DMS 273 treated with DMSO at 0.1 percent for 48 hours (cell line): ENCODE measurements at places on chromosomes 16 and 17.

DNA sequence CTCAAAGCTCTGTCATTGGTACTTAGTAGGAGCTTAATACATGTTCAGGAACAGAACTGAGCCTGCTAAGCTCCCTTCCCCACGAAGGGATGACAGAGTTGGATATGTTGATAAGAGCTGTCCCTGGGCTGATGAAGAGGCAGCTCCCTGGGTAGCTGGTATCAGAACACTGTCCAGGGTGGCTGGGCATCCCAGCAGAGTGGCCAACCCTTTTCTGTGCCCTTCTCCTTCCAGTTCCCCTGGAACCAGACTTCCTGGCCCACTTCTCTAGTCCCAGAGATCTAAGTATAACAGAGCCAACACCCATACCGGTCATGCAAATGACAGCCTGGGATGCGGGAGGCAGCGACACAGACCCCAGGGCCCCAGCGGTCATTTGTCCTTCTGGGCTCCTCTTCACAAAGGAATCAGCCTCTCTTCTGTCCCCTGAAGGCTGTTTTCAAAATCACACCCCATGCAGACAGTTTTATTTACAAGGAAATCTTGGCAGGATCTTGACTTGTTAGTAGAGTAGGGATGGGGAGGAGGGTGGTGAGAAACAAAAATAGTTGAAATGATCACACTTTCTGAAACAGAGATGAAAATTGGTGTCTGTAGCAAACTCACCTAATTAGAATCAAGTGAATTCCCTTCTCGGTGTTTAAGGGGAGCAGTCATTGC is 1.4 kb upstream of the RHBDL3 start:
- DNase-seq, result no peak

GRCh38 chr16:84407588-84408313 is 39.4 kb downstream of the ATP2C2 start:
- DNase-seq, result no peak

DNA sequence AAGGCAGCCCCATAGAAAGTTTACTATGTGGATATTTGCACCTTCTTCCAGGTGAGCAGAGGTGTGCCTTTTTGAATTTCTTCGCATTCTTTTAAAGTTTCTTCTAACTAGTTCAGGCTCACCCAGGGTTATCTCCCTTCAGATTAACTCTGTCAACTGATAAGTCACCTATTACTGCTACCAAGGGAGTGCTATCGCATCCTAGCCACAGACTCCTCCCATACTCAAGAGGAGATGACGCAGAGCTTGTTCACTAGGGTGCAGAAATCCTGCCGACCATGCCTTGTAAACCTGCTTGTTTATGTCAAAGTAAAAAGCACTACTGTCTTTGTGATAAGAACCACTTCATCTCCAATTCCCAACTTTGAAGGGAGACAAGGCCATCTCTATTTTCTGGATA is 390.1 kb downstream of the RBFOX1 start:
- DNase-seq, result no peak

DNA sequence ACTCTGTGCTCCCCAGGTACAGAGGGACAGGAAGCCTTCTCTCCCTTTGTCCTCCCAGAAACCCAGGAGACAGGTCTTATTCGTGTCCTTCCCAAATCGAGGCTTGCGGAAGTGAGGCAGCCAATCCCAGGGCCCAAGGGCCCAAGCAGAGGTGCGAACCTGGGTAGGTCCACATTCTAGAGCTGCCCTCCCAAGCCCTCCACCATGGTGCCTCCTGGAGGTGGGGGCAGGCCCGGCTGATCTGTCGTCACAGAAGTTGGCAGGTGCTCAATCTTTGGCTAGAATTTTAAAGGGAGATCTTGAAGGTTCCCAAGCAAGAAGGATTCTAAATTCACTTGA is 21.5 kb downstream of the MRC2 start:
- DNase-seq, result no peak

GRCh38 chr17:74946641-74947040 is 10.9 kb downstream of the OTOP3 start:
- DNase-seq, result no peak

GRCh38 chr17:81481073-81481799 is 31.4 kb downstream of the ACTG1 start:
- no peak for DNase-seq

- no peak for DNase-seq
These were observed 16.2 kb downstream of the CHST4 start for GRCh38 chr16:71542377-71542776.

DNA sequence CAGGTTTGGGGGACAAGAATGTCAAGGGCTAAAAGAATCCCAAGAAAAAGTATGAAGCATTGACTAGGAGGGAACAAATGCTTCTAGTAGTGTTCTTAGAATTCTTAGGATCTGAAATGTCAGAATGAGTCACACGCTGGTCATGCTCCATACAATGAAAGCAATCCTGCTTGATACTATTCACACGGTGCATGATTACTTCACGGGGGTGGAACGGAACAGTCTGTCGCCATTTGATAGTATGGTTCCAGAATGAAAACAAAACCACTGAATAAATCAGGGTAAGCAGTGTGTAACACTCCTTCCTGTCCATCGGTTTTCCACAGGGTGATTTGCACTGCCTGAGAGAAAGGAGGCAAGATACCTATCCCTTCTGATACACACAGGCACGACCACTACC is 22.9 kb upstream of the YWHAE start:
- DNase-seq, result no peak

GRCh38 chr16:19844945-19845641 is 39.6 kb downstream of the GPRC5B start:
- peak; percentile 35 for DNase-seq

GRCh38 chr16:53829186-53829747 is 125.3 kb downstream of the FTO start:
- DNase-seq, result no peak

GRCh38 chr16:1816396-1817275 is 10.0 kb downstream of the HAGH start:
- DNase-seq, result no peak

DNA sequence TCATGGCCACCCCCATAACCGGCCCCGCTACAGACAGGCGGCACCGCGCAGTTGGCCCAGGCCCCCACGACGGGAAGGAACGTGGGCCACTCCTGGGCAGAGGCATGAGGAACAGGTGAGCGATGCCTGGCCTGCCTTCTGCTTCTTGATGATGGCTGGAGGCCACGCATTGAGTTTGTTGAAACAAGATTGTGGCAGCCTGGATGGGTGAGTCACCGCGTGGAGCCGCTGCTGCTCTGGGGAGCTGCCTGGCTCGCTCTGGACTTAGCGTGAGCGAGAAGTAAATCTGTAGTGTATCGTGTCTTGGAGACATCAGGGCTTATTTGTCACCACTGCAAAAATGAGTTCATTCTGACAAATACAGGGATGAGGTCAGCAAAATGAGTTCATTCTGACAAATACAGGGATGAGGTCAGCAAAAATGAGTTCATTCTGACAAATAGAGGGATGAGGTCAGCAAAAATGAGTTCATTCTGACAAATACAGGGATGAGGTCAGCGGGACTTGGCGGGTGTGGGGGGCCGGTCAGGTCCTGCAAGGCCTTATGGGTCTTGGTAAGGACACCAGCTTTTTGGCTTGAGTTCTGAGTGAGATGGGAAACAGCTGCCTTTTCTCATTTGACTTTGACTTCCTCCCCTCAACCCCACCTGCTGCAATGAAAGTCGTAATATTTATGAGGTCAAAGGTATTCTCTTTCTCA is 93.0 kb downstream of the SEC14L1 start:
- DNase-seq, result no peak

GRCh38 chr17:68505951-68506350 is 6.3 kb upstream of the PRKAR1A start:
- no peak for DNase-seq

DNA sequence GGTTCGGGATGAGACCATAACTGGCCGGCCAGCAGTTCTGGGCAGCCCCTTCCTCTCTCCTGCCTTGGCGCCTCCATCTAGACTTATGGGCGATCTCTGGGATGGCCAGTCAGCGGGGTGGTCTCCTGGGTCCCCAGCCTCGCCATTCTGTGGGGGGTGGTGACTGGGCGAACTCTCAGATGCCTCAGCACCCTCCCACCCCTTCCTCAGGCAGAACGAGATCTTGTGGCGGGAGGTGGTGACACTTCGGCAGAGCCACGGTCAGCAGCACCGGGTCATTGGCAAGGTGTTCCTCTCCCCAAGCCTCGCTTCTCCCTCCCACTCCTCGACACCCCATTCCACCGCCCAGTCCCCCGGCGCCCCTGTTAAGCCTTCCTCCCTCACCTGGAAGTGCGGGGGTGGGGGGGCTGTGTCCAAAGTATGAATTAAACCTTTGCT is 1.6 kb downstream of the HSF4 start:
- no peak for DNase-seq

GRCh38 chr17:72706396-72706981 is 386.0 kb downstream of the SLC39A11 start:
- no peak for DNase-seq

DNA sequence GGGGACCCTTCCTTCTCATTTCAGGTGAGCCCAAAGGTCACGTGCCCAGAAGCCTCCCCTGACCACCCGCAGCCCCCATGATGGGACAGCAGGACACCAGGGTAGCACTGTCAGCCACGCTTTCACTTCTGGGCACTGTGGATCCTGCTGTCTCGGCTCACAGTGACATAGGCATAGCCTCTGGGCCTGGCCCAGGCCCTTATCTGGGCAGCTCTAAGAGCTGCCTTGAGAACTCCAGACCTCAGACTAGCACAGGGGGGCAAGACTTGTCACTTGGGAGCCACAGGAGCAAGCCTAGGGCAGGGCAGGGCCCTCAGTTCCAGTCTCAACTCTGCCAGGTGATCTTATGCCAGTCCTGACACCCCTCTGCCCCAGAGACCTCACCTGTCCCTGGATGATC is 4.7 kb downstream of the NATD1 start:
- DNase-seq, result no peak

- peak; percentile 77 for DNase-seq
These were observed 471 bp upstream of the PRKAR1A start for GRCh38 chr17:68511671-68512246.

GRCh38 chr16:48547530-48547929 is 62.5 kb downstream of the N4BP1 start:
- no peak for DNase-seq

- DNase-seq, result no peak
These were observed 11.4 kb upstream of the ITPRIPL2 start for GRCh38 chr16:19102187-19102872.

GRCh38 chr16:6913566-6913965 is 419.1 kb upstream of the RBFOX1 start:
- DNase-seq, result no peak

GRCh38 chr17:73652886-73653480 is 8.7 kb upstream of the SDK2 start:
- DNase-seq, result no peak

DNA sequence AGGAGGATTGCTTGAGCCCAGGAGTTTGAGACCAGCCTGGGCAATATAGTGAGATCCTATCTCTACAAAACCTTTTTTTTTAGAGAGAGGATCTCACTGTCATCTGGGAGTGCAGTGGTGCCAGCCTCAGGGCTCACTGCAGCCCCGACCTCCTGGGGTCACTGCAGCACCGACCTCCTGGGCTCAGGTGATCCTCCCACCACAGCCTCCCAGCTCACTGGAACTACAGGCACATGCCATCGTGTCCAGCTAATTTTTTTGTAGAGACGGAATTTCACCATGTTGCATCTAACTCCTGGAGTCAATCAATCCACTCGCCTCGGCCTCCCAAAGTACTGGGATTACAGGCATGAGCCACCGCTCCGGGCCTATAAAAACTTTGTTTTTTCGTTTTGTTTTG is 15.4 kb downstream of the MAPK8IP3 start:
- DNase-seq, result no peak

DNA sequence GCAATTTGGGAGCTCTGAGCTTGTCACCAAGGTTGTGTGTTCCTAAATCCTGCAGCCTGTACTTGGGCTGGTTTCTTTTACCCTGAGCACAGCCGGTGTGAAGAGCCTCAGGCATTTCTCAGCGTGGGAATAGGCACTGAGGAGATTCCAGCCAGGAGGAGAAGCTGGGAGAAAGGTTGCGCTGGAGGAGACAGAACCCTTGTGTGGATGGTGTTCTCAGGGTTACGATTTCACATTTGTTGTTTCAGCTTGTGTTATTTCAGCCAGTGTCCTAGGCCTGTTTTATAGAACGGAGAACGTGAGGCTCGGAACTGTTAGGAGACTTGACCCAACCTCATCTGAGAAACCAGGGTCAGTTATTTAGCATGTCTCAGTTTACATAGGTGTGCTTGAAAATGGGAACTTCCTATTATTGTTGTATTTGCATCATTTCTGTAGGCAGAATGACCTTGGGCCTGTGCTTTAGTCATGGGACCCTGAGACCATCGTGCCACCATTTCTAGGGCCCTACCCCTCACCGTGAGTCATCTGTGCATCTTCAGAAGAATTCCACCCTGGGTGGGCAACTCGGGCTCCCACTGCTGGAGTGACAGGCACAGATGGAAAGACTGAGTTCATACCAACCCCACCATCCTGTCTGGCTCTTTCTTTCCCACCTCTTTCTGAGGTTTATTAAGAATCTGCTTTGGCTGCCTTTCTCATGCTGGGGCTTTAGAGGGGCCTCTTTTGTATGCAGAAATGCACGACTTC is 134.9 kb downstream of the MSI2 start:
- DNase-seq, result peak; percentile 98
